ENCODE measurements at places on chromosomes 3 and 15.

DNA sequence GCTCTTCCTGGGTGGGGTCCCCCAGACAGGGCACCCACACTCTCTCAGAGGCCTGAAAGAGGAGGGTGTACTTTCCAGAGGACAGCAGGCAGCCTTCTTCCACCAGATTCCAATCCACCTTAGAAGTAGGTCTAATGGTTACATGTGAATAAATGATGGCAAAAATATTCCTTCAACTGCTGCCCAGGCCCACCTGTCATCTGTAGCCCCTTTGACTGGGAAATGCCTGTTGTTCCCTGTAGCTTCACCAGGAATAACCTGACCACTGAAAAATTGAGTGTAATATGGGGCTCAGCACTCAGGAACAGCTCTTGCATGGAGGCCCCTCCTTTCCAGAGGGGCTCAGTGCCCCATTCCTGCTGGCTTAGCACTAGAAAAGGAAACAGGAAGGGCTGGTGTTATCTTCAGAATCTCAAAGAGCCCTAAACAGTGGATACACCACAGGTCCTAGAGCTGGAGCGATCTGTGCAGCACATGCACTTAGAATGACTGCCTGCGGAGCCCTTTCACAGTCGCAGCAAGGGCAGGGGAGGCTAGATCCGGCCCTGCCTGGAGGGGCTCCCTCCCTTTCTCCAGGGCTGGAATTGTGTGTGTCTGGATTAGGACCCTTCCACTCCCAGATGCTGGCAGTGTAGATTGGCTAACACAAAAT is 32.1 kb downstream of the SLC22A14 start:
- DNase-seq: no peak

GRCh38 chr3:126184465-126185000 is 4.1 kb upstream of the ALDH1L1 start:
- no peak for DNase-seq

GRCh38 chr3:4834403-4834866 is 144.8 kb upstream of the BHLHE40 start:
- DNase-seq: peak; percentile 86

GRCh38 chr15:75565062-75565970 is 13.8 kb downstream of the PTPN9 start:
- DNase-seq: no peak

GRCh38 chr3:183815563-183815940 is 9.8 kb downstream of the MAP6D1 start:
- DNase-seq: no peak

- no peak for DNase-seq
These were observed 103.1 kb downstream of the MEX3B start for GRCh38 chr15:81942655-81943195.

GRCh38 chr3:135989242-135989641 is 23.7 kb downstream of the PPP2R3A start:
- no peak for DNase-seq

Data from CD8-positive, alpha-beta T cell (primary cell).